ENCODE measurements at places on chromosomes 2 and 18. TPM values are rescaled to one million over a fixed set of nuclear protein-coding genes. Genes with fewer than 3 reads are reported as not detected.

- no peak for DNase-seq
Measured at GRCh38 chr2:28956890-28957289, 24.2 kb upstream of the TOGARAM2 start.

DNA sequence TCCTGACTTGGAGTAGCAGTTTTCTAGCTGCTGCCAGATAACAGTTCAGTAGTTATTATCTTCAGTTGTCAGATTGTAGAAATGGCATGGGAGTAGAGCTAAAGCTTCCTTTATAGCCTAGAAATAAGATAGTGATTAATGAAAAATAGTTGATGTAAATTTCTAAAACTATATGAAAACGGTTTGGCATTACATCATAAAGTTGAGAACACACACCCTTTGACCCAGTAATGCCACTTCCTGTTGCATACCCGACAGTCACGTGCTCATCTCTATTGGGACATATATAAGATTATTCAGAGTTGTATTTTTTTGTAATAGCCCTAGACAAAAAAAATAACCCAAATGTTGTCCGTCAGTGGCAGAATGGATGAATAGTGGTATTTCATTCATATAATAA, 39.4 kb upstream of the ASB1 start:
- no peak for DNase-seq

DNA sequence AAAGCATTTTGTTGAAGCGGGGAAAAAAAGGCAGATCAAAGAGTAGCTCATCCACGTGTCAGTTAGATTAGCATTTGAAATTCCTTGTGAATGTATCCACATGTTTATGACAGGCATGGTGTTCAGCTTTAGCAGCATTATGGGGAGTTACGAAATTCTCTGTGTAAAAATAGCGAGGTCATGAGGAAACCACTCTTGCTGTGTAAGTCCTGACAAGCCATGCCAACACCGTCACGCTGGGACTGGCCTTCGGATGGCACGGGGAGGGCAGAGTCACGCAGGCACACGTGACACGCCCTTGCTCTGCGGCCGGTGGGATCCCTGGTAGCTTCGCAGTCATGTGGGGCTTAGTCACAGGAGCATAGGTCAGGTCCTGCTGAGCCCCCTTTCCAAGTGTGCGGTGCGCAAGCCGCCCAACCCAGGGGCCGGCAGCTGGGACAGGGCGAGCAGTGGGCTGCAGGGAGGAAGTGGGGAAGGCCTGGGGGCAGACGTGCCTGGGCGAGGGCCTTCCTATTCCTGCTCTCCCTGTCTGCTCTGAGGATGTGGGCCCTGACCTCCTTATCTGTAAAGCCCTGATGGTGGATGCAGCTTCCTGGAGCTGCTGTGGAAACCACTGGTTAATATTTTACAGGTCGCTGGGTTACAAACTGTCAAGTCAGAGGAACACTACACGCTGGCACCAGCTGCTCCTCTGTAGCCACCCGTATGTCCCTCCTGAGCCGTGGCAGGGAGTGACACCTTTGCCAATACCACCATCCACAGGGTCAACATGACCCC, 18.0 kb downstream of the MBP start:
- DNase-seq = no peak

DNA sequence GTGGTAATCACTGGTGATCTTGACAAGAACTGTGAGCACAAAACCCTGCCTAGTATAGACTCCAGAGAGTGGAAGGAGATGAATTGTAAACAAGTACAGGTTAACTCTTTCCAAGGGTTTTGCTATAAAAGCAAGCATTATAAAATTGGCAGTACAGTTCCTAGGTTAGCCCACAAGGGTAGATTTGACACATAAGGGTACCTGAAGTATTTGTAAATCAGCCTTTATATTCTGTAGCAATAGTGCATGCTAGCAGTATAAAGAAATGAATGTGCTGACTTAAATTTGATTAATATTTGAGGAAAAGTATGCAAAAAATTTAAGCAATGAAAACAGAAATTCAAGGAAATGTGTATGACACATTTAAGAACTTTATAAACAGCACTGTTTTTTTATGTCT, 42.4 kb downstream of the SP3 start:
- no peak for DNase-seq

DNA sequence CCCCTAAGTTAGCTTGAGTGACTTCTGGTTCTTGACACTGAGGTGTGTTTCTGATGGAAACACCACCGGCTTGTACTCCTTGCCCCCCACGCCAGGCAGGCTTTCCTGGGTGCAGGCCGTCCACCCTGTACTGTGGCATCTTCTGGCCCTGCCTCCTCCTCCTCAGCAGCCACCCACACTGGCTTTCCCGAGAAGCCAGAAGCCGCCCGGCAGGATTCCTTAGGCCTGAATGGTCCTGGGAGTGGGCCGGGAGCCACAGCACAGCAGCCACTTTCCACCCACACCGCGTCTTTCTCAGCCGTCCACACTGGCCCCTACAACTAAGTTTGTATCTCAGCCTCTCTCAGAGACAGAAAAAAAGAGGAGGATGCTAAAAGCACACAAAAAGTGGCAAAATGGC, 2.1 kb upstream of the HSBP1L1 start:
- DNase-seq = no peak

DNA sequence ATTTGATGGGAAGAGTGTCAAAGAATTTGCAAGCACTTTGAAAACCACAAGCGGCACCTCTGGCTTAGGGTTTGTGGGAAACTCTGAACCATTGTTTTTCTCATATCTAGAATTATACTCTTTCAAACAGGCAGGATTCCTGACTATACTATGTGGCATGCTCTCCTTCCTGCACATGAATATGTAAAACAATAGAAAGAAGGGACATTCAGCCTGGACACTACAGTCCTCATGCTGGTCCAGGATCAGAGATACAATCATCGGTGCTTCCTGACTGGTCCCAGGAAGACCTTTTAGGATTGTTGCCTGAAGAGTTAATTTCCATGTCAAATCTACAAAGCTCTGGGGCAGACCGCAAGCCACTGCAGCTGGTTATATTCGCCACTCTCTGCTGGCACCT, 55.7 kb upstream of the RASGRP3 start:
- DNase-seq = no peak

- DNase-seq = no peak
Measured at GRCh38 chr18:5909125-5909524, 13.8 kb upstream of the TMEM200C start.

- DNase-seq = no peak
Measured at GRCh38 chr2:69975136-69975852, 13.9 kb upstream of the ASPRV1 start.

GRCh38 chr18:46393230-46393629, 263.8 kb downstream of the LOXHD1 start:
- no peak for DNase-seq

DNA sequence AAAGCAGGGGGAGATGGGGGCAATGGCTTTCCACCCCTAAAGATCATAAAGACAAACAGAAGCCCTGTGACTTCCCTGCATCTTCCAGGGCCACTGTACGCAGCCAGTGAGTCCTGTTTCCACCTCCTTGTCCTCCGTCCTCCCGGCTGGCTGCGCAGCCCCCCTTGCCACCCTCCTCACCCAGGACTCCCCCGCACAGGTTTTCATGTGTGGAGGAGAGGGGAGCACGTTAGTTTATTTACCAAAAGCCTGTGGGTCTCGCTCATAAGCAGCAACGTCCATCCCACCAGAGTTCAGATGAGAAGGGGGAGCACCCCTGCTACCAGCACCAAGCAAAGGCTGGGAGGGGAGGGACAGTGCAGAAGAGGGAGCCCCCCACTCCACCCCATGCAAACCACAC, 11.7 kb downstream of the CYP26B1 start:
- DNase-seq = no peak

DNA sequence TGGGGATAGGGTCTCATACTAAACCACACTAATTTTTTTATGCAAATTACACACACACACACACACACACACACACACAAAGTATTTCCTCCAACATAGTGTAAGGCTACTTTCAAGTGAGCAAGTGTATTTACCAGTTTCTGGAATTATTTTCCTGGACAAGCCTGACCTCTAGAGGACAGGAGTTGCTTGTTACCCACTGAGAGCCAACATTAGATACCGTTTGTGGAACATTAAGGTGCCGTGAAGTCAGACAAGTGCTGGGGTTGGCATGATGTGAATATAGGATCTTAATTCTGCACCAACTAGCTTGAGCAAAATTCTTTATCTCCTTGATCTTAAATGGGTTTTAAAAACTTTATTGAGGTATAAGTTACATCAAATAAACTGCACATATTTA, 39.3 kb upstream of the SERPINB2 start:
- no peak for DNase-seq

DNA sequence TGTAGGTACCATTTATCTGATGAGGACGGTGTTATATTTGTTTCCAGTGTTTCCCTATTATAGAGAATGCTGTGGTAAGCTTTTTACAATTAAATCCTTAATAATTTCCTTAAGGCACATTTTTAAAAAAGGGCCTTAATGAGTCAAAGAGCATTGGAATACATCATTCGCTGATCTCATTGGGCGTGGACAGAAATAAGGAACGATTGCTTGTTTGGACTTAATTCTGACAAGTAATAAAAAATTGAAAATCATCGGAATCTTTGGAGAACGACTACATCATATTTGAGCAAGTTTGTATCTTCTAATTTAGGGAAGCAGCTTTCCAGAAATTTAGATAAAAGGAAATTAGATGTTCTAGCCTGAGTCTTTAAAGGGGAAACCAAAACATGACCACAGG, 11.3 kb downstream of the AGPS start:
- DNase-seq = no peak

DNA sequence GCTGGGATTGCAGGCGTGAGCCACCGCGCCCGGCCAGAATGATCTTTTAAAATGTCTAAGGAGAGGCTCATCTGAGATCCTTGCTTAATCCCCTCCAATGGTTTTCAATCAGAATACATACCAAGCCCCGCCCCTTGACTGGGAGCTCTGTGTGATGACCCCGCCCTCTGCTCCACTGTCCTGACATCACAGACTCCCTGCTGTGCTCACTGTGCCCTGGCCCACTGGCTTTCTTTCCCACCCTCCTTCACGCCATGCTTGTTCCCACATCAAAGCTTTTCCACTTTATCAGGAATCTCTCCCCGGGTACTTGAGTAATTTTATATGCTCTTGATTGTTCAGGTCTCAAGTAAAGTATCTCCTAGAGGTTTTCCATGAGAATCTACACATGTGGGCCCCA, 762.3 kb upstream of the ID2 start:
- DNase-seq = no peak

DNA sequence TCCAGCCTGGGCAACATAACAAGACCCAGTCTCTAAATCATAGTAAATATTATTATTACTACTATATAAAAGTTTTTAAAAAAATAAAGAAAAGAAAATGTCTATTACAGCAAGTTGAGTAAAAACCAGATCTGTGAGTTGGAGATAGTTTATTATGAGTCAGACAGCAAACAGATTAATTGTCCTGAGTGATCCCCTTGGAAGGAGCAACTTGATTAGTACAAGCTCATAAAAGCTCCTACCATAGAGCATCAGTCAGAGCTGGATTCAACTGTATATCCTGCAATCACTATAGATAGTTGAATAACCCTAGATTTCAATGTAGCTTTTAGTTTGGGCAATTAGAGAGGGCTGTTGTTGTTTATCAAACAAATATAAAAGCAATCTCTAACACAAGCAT, 84.1 kb downstream of the TRABD2A start:
- DNase-seq = no peak

DNA sequence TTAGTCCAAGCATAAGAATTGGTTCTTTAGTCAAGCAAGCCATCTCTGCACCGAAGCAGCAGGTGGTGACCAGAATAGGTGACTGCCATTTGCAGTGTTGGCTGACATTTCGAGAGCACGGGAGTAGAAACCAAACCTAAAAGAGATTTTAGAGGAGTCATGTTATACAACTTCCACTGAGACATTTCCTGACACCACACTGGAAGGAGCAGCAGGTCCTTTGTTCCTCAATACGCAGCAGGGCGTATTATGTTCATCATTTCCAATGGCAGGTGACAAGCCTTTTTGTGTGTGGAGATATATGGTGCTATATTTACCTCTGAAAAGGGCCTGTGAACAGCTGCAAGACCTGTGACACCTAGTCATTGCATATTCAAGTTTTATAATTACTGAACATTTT, 418.8 kb upstream of the NETO1 start:
- no peak for DNase-seq

- no peak for DNase-seq
Measured at GRCh38 chr2:44433895-44434294, 72.1 kb downstream of the CAMKMT start.

GRCh38 chr2:233100192-233100998, 40.3 kb downstream of the INPP5D start:
- peak; percentile 95 for DNase-seq

DNA sequence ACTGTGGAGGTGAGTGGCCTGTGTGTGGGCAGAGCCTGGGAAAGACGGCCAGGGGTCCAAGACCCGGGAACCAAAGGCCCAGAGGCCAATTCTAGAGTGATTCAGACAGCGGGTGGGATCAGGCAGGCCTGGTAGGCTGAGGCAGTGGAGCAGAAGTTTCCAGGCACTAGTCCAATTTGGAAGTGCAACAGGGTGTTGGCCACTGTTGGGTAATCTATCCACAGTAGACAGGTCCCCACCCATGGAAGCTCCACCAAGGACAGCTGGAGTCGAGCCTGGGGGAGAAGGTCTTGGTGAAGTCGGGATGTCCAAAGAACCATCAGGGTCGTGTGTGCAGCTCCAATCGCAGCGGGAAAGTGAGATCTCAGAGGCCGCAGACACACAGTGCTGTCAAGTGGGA, 125.8 kb upstream of the COPS8 start:
- no peak for DNase-seq

- DNase-seq = no peak
Measured at GRCh38 chr2:58435246-58435645, 194.1 kb upstream of the FANCL start.

DNA sequence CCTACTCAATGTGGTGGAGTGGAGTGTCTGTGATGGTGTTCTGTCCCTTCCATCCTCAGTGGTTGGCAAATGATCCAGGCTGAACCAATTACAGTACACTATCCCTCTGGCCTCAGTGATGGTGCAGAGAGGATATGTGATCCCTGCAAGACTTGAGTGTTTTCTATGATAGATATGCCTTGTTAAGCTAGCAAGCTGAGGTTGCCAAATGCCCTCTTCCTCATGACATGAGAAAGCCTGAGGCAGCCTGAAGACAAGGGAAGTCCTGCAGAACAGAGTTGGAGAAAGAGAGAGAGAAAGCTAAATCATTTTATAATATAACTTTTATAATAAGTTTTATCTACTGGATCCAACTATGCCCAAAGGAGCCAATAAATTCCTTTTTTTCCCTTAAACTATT, 41.6 kb upstream of the GORASP2 start:
- DNase-seq = no peak

Gene THAP4
- total RNA-seq = 55.0 TPM

Gene SF3B6
- total RNA-seq = 118 TPM

Gene FSIP2
- total RNA-seq = 0.48 TPM

Gene STPG4
- total RNA-seq = not detected

Gene DSG1
- 3.9 TPM for total RNA-seq

Gene GCG
- 0.29 TPM for total RNA-seq

Gene GALR1
- not detected for total RNA-seq

Gene RAPGEF4
- 0.18 TPM for total RNA-seq

Gene KLHL41
- total RNA-seq = 0.77 TPM

Gene NABP1
- total RNA-seq = 51.8 TPM

Gene CYP26B1
- total RNA-seq = not detected

Gene TNFRSF11A
- total RNA-seq = 0.56 TPM

Gene OSBPL6
- not detected for total RNA-seq

Gene FOXI3
- total RNA-seq = not detected

Gene ABCG8
- not detected for total RNA-seq

Gene LRRTM1
- total RNA-seq = not detected

Measured in GM12878 (cell line).